ENCODE measurements at places on chromosomes 2 and 18.
A peak's percentile ranks its signal among the peaks of the same experiment; 100 is the strongest.

DNA sequence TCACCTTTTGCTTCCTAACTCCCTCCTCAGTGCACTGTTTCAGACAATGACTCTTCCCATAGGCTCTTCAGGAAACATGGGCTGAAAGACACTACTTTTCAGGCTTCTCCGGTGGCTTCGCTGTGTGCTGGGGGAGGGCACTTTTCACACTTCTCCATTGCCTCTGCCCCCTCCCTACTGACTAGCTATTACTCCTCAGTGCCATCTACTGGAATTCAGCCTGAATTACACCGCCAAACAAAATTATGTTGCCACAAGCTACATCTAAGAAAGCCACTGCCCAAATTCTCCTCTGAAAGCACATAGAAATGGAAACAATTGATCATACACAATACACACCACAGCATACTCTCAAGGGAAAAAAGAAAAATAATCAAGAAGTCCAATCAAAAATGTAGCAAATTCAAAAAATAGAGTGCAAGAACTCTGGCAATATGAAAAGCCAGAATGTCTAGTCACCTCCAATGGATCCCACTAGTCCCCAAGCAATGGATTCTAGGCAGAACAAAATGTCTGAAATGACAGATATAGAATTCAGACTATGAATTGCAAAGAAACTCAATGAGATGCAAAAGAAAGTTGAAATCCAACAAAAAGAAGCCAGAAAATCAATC lies 1139.4 kb upstream of the GYPC start:
- DNase-seq, result no peak

- no peak for DNase-seq
These were observed 167.9 kb downstream of the CTIF start for GRCh38 chr18:48706731-48707130.

- DNase-seq, result no peak
These were observed 14.6 kb upstream of the CDK5R2 start for GRCh38 chr2:218944759-218945404.

GRCh38 chr18:9333441-9334328 lies 888 bp upstream of the TWSG1 start:
- peak; percentile 3 for DNase-seq

DNA sequence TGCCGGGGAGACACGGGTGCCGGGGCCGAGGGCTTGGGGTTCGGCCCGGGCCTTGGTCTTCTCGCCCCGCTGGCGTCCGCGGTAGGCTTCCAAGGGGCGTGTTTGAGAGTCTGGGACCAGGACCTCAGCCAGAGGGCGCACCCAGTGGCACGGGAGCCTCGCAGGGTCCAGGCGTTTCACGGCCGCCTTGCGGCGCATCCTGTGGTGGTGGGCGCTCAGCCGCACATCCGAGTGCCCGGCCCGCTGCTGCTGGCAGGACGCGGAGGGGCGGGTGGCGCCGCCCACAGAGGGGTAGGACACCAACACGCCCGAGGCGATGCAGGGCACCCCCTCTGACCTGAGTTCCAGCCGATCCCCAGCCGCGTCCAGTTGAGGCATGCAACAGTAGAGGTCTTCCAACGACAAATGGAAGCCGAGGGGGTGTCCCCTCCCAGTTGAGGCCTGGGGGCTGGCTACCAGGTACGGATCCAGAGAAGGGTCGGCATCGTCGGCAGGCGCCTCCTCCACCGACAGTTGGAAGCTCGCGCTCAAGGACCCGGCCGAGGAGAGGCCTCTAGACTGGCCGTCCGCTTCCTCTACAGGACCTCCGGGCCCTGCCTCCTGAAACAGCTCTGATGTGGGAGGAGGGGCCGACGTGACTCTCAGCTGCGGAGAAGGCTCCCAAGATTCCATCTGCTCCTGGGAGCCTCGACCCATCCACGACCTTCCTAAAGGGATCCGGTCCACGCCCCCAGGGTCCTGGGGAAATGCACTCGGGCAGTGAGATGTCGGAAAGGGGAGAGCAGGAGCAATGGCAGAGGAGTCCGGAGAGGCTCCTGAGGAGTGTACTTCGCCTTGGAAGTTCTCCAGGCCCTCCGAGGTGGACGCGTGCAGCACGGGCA lies 6.3 kb downstream of the C2orf81 start:
- no peak for DNase-seq

DNA sequence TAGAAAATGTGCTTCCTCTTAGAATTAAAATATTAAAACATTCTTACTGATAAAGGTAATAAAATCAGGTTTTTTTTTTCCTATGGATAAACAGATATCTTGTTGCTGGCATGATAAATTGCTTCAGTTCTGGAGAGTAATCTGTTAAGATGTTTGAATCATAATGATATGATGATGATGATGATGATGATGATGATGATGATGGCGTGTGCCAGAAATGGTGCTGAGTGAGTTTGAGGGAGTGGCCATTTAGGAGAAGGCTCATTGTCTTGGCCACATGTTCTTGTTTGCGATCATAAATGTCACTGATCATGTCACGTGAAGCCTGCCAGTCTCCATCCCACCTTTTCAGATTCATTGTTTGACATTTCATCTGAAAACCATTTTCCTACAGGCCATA lies 35.0 kb downstream of the ADAM23 start:
- DNase-seq, result no peak

- DNase-seq, result no peak
These were observed 154.5 kb downstream of the MYCN start for GRCh38 chr2:16094811-16095210.

GRCh38 chr2:217077831-217078407 lies 218.1 kb upstream of the TNP1 start:
- DNase-seq, result no peak

DNA sequence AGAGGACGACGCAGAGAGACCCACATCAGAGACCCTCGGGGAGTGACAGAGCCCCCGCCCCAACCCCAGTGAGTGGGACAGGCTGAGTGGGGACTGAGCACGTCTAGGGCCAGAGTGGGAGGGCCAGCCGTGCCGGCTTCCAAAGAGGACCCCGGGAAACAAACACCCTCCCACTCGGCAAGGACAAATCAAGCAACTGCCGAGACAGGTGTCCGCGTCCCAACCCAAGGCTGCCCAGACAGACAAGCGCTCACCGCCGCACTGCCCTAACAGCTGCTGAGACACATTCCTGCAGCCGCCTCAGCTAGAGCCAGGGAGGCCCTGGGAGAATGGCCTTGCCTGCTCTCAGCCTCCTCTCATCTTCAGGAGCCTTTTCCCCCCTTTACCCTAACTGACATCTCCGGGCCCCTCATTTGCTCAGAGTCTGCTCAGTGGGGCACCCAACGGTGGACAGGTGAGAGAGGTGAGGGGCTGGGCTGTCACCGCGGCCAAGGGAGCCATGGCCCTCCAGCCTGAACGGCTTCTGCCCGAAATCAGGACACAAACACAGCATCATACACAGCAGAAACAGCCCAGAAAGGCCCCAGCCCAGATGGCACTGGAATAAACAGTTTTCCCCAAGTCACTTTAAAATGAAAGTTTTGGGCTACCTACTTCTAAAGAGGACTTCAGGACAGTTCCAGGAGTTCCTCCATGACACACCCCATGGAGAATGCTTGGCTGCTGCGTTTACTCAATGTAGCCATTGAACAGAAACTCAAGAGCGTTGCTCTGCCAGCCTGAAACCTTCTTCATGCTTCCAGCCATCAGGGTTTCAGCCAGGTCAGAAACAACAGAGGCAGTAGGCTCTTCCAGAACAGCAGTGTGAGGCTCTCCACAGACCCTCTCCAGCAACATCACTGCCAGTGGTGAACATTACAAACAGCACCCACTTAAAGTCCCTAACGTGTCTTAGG lies 23.6 kb downstream of the SLC66A2 start:
- DNase-seq, result no peak

DNA sequence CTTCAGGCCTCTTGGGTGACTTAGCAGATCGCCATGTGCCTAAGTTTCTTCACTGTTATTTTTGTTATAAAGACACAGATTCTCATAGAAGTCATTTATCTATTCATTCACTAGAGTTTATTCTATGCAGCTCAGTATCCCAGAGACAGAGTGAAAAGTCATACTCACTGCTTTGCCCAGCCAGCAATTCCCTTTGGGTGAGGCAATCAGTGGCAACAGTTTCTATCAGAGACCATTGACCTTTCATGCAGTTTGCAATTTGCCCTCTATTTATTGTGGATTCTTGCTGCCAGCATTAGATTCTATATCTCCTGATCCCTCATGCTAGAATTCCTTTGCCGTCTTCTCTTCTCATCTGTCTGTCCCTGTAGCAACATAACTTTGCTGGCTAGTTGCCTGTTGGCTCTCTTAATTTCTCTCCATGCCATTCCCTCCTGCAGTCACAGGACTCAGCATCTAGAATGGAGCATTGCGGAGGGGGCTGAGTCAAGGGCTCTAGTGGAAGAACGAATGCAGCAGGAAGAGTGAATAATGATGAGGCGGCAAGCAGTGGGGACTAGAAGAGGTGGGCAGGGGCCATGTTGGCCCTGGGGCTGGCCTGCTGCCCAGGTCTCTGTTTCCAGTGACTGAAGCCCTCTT lies 12.2 kb downstream of the SLC9A4 start:
- no peak for DNase-seq

- DNase-seq, result no peak
These were observed 11.3 kb upstream of the MALL start for GRCh38 chr2:110126906-110127305.

DNA sequence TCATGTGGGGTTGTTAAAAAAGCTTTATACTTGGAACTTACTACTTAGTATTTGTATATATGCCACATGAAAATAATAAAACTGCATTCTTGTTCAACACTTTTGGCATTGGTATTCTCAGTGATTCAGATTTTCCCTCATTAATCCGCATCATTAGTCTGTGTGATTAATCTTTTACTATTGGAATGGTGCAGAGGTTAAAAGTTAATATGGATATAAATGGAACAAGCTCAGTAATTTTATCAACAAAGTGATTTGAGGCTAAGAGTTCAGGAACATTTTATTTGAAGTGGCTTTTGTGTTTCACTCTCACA lies 45.4 kb upstream of the REG3G start:
- no peak for DNase-seq

DNA sequence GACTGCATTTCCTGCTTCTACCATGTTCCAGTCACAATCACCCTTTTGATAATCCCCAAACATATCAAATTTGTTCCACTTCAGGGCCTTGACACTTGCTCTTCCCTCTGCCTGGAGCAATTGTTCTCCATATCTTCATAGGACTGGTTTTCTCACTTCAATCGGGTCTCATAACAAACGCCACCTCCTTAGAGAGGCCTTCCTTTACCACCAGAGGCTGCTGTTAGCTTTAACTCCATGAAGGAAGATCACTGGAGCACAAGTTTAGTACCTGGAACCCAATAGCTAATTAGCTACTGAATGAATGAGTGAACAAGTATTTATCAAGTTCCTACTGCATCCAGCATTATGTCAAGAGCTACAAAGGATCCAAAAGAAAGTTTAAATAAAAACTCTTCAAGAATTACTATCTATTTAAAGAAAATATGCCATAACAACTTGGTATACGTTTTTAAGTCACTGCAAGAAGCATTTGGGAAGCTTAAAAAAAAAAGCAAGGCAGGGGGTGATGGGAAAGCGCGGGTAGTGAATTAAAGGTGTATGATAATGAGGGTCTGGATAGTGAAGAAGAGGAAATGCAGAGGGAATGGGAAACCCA lies 58.8 kb downstream of the BAZ2B start:
- no peak for DNase-seq

GRCh38 chr2:223001797-223002175 lies 50.2 kb upstream of the KCNE4 start:
- no peak for DNase-seq

DNA sequence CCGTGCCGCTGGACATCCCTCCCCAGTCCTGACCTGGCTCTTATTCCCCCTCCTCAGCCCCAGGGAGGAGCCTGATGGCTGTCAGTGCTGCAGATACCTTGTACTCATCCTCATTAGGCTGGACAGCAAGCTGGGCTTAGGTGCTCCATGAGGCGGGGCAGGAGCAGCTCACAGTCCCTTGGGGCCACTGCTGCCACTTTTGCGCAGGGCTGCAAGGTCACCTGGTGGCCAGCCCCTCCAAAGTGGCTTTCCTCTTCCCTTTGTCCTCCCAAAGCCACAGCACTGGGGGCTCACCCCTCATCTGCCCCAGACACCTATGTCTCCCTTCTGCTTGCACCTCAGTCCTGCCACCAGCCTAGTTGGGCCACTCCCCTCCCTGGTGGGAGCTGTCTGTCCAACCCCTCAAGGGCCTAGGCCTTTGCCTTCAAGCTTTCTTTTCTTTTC lies 60.8 kb downstream of the FAM168B start:
- DNase-seq, result no peak

DNA sequence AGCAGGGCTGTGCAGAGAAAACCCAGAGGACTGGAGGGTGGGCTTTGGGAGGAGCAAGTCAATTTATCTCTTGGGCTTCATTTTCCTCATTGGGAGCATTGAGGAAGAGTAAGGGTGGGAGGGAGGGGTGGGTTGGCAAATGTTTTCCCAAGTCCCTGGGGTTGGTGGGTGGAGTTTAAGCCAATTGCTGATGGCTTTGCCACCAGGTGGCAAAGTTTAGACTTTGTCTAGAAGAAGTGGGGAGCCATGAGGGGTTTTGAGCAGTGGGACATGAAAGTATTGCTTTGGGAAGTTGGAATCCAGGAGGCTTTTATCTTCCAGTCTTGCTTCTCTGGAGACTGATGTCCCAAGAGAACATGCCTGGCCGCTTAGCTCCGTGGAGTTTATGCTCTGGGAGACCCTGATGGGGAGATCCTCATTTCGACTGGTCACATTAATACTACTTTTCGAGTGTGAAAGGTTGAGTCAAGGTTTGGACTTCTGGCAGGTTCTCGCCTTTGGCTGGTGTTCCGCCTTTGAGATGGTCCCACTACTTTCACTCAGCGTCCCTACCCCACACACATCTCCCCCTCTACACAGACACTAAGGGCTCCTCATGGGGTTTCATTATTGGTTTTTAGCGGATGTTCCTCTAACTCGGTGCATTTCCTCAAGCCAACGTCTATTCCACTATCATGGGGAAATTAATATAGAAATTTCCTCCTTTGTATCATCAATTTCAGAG lies 126.7 kb downstream of the PRKCE start:
- DNase-seq, result no peak

GRCh38 chr2:29848566-29849310 lies 72.6 kb downstream of the ALK start:
- no peak for DNase-seq

GRCh38 chr2:8861797-8862196 lies 24.4 kb upstream of the KIDINS220 start:
- no peak for DNase-seq

DNA sequence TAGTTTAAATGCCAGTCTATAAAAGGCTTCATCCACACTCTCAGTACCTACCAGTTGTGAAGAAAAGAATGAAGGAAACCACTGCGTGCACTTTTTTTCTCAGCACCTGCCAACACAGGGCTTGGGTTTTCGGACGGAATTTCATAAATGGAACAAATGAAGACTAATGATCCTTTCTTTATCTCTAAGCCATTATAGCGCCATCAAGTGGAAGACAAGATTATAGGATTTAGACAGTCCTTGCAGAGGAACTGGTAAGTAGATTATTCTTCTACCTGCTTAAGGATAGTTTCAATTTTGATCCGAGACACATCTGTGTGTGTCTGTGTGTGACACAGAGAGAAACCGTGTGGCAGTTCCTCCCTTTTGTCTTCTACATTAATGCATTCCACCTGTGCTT lies 245.6 kb downstream of the NRXN1 start:
- no peak for DNase-seq

GRCh38 chr2:216477283-216478035 lies 21.2 kb upstream of the RPL37A start:
- DNase-seq, result no peak

GRCh38 chr2:19833978-19834377 lies 67.8 kb downstream of the TTC32 start:
- no peak for DNase-seq

GRCh38 chr2:45923701-45924100 lies 272.2 kb downstream of the PRKCE start:
- DNase-seq, result no peak

GRCh38 chr2:223740679-223741078 lies 96.7 kb downstream of the AP1S3 start:
- DNase-seq, result no peak

Measured in stimulated activated CD8-positive, alpha-beta memory T cell treated with anti-CD3 and anti-CD28 coated beads, Interleukin-12 subunit alpha, Interleukin-12 subunit beta, amount 100 ng/mL, for 4 hours (primary cell).